ENCODE measurements at places on chromosomes 2 and 18. TPM values are rescaled to one million over a fixed set of nuclear protein-coding genes. Genes with fewer than 3 reads are reported as not detected.

VWC2L gene
- total RNA-seq: not detected

SATB2 gene
- total RNA-seq: 7.4 TPM

GRCh38 chr2:54680397-54681041 lies 42.9 kb upstream of the EML6 start:
- no peak for DNase-seq

GRCh38 chr2:205276116-205276777 lies 406.1 kb upstream of the NRP2 start:
- DNase-seq: no peak

DNA sequence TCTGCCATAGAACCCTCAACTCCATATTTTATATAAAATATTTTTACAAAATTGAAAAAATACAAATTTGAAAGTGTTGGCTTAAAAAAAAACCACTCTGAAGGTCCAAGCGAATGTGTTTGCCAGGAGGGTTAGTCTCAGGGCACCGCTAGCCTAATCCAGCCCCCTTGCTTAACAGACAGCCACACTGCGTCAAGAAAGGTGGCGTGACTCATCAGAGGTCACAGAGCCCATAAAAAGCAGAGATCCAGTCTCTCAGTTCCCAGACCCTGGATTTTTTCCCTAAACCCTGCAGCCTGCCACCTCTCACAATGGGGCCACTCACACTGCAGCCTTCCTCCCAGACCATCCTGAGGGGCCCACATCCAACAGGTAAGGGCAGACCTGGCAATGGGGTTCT lies 3.9 kb upstream of the TNS1 start:
- no peak for DNase-seq

GRCh38 chr2:180196419-180196977 lies 189.4 kb upstream of the CWC22 start:
- no peak for DNase-seq

GRCh38 chr2:175853616-175853890 lies 148.5 kb downstream of the LNPK start:
- no peak for DNase-seq

UGT1A8 gene
- not detected for total RNA-seq

- no peak for DNase-seq
Observed at GRCh38 chr2:239719791-239720360, 305.3 kb downstream of the NDUFA10 start.

DNA sequence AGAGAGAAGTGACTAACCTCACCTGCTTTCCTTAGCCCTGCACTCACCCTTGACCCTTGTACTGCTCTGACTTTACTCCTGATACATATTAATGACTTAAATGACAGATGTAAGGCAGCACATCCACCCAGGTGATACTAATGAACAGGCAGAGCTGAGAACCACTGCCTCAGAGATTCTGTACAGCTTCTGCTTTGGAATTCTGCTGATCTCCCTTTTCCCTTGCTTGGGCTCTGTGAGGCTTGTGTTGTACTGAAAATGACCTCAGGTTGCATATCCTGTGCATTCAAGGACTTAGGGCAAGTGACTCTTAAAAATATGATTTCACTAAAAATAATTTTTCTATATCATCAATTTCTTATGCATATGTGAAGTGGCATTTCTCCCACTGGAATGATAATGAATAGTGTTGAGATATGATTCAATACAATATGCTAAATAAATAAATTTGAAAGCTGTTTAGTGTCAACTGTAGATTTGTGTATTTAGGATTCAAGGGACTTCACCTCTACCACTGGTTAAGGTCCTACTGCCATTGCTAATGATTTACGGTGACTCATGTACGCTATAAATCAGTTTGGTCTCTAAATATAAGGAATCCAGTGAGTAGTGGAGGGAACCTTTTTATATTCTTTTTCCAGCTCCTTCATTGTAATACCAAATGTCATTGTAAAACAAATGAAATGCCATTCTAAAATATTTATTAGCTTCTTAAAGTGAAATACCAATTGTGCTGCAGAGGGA lies 328.3 kb downstream of the SOCS6 start:
- DNase-seq: no peak

- no peak for DNase-seq
Observed at GRCh38 chr2:241410739-241411176, 54.7 kb downstream of the FARP2 start.

DNA sequence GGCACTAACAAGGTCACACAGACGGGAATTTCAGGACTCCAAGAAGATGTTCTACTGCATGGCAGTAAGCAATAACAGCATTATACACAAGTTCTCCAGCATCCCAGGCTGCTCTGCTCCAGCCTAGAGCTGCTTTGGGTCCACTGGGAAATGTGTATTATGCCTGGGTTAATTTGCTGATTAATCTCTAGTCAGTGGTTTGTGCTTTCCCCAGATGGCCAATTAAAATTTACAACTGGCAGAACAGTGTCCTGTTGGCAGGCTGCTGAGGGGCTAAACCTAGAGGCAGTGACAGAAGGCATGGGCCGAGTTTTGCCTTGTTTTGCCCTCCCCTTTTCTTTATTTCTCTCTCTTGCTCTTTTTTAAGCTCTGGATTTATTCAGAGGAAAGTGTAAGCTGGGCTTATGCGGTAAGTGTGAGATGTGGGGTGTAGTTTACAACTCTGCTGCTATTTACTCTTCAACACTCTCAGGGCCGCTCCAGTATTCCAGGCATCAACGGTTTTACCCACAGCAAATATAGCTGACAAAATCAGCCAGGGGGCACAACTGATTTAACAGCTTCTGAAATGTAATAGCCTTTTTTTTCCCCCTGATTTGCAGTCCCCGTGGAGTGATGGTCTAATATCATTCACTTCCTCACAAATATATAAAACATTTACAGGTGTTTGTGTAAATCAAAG lies 348.0 kb downstream of the GPD2 start:
- no peak for DNase-seq

DNA sequence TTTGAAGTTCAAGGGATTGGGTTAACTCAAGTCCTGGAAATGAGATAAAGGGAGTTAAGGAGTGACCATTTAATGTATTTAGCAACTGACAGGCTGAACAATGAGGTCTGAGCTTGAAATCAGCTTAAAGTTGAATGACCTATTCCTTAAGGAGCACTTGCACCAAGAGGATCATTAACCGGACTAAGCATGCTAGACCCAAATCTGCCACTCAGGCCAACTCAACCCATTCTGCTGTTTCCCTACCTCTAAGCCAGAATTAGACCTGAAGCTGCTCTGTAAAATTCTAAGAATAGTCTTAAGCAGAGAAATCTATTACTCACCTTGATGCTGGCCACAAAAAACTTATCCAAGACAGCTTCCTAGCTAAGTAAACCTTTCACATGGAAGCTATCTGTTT lies 59.8 kb downstream of the SPRED2 start:
- no peak for DNase-seq

DNA sequence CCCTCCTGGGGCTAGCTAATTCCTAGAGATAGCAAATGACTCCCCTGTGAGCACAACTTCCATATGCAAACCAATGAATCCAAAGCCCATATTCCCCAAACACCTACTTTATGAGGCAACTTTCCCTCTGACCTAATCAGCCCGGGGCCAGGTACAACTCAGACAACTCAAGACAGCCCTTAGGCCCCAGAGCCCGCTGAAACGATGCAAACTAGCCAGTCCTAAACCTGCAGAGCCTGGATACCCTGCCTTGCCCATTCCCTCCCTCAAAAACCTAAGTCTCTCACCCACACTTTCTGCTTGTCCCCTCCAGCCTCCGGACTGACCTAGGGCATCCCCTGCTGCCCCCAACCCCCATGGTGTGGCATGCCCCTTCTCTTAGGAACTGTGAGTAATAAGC lies 142.8 kb downstream of the ACTR3 start:
- DNase-seq: no peak

DNA sequence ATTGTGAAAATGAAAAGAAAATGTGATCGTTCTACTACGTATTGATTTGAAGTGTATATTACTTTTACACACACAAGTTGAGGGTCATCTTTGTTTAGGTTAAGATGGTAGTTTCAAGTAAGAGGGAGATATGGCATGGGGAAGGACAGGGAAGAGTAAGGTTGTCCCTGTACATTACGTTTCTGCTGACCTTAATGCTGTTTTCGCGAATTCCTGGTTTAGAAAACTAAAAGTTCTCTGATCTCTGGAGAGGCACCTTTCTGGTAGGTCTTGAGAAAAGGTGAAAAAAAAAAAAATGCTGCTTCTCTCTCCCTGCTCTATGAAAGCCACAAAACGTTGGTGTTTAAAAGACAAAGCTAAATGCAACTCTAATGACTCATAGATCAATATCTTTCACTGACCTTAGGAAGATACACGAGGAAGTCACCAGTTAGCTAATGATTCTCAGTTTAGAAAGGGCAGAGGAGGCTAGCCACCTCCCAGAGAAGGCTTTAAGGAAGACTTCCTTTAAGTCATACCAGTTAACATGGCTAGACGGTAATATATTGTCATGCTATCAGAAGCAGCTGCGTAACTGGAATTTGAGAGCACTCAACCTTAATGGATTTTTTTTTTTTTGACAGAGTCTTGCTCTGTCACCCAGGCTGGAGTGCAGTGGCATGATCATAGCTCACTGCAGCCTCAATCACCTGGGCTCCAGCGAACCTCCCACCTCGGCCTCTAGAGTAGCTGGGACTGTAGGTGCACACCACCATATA lies 13.2 kb downstream of the TXNDC2 start:
- peak; percentile 40 for DNase-seq

BCL11A gene
- 48.4 TPM for total RNA-seq

GRCh38 chr2:112073875-112074274 lies 18.8 kb downstream of the TMEM87B start:
- DNase-seq: no peak

DNA sequence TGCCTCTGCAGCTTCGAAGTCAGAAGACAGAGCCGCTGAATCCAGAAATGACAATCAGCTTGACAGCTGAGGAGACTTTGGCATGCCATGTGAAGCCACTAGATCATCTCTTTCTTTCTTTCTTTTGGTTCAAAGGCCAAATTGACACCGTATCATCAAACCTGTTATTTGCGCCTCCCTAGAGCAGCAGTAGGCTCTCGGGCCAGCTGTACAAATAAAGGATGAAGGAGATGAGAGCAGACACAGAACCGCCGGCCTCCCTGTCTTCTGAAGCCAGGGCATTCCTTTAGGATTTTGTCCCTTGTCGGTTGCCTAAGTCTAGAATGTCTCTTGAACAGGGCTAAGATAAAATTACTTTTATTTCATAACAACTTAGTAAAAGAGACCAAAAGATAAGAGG lies 36.8 kb downstream of the COL4A4 start:
- DNase-seq: no peak

CEP76 gene
- total RNA-seq: 8.6 TPM

- DNase-seq: no peak
Observed at GRCh38 chr2:234203135-234203984, 152.9 kb downstream of the SPP2 start.

DNA sequence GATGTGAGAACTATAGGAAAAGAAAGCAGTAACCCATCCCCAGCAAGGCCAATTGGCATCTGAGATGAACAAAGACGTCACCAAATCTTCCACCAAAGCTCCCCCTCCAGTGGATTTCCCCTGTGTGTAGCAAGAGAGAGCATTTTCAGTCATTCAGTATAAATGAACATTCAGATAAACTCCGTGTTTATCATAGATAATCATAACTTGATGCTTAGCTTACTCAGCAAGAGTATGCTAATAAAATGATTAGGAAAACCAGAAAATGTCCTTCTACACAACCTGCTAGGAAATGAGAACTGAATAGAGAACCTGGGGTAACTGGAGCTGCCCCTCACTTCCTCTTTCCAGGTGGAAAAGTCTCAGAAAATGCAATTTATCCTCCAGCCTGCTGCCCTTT lies 198.0 kb upstream of the CCDC150 start:
- DNase-seq: no peak

DNA sequence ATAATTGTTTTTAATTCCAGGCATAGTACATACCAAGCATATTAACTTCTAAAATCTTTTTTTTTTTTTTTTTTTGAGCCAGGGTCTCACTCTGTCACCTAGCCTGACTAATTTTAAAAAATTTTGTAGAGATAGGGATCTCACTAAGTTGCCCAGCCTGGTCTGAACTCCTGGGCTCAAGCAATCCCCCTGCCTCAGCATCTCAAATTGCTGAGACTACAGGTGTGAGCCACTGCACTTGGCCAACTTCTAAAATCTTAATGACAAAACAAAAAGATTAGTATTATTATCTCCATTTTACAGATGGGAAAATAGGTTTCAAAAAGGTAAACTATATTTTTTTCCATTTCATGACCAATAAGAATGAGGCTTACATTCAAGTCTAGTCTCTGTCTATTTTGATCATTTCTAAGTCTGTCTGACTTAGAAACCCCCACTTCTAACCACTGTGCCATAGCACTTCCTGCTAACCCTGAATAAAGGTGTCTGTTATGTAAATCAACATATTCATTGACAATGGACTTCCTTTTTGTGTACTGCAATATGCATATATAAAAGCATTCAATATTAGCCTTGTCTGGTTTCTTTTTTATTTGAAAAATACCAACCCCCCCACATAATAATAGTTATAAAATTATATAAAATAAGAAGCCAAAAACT lies 28.7 kb upstream of the ZEB2 start:
- DNase-seq: no peak

EFR3B gene
- 1.5 TPM for total RNA-seq

DNA sequence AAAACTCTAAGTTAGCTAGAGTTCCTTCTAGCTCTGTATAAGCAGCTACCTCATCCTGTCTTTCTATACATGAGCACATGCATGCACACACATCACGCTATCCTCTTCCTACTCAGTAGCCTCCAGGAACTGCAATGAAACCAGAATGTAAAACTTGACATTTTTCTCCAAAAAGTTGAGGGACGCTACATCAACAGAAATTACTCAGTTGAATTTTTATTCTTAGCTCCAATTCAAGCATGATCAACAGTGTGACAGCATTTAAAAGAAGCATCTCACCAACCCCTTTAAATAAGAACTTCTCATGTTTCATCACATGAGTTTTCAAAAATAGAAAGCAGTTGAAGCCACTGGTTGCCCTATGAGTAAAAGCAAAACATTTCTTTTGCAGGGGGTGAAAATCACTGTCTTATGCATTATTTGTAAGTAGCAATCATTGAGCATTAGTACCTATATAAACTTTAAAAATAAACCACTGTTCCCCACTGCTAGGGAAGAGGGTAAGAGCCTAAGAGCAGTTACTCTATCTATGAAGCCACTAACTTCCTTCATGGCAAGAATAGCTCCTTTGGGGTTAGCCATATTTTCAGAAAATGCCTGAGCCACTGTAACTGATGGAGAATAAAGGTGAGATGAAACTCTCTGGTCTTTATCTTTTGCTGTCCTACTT lies 77.9 kb upstream of the ARL5A start:
- no peak for DNase-seq

DNA sequence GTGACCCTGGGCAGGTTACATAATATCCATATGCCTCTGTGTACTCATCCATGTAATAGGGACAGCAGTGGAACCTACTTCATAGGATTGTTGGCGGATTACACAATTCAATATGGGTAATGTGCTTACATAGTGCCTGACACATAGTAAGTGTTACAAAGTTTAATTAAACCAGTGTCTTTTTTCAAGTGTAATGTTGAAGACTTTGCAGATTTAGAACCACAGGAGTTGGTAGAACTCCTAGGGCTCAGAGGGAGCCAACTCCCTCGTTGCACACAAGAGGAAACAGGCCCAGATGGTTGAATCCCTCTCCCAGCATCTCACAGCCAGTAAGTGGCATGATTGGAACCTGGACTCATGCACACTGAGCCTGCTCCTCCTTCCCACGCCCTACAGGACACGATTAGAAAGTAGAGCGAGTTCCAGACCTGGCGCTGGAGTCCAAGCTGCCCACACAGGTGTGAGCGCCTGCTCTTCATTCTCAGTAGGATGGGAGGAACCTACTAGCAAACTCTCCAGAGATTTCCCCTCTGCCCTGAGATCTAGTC lies 97.8 kb downstream of the VSNL1 start:
- DNase-seq: no peak

DCDC2C gene
- not detected for total RNA-seq
